ENCODE measurements at places on chromosomes 1 and 21.

GRCh38 chr1:40797668-40798010 is 14.1 kb downstream of the KCNQ4 start:
- DNase-seq, result no peak

GRCh38 chr1:81936853-81937252 is 136.1 kb downstream of the ADGRL2 start:
- DNase-seq, result no peak

DNA sequence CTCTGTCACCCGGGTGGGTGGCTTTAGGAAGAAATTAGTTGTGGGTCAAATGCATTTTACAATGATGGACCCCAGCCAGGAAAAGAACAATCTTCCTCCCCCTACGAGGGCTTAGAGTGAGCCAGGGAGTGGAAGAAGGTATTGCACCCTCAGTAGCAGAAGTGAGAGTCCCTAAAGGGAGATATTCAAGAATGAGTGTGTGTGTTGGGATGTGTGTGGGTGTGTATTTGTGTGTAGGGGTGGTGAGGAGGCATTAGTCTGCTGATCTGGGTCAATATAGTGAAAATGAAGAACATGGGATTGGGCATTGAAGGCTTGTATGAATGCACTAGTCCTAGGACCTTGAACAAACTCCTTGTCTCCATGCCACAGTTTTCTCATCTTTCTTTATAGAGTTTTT is 85.2 kb upstream of the RUNX1 start:
- no peak for DNase-seq

DNA sequence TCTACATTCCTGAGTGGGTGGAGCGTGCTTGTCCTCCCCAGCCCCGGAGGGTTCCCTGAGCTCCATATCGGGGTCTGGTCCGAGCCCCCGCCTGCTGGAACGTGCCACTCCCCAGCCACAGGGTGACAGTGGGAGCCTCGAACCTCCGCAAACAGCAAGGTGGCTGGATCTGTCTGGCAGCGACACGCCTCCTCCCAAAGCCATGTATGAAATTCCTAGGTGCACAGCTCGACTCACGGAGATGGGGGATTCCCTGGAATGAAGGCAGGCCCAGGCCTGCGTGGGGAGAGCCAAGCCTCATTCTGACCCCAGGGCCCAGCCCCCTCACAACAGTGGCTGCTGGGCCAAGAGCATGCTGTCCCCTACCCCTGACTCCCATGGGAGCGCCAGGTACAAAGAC is 32.9 kb downstream of the TP73 start:
- DNase-seq, result no peak
